ENCODE measurements at places on chromosomes 2 and 18.

GRCh38 chr18:23143016-23143814 is 7.9 kb downstream of the CABLES1 start:
- DNase-seq: no peak

DNA sequence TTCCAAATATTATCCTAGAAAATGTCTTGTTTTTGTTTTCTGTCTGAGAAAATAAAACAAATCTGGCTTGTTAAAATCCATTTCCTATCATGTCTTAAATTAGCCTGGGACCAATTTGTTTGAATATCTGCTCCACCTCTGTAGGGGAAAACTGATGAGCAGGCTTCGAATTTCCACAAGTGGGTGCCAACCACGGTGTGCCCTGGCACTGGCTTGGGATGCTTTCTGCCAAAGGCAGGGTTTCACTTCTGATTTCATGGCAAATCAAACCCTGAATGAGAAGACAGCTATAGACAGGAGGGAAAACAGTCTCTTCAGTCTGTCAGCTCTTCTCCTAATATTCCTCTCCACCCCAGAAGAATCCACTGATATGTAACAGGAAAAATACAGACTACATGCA is 33.7 kb upstream of the STAT4 start:
- DNase-seq: no peak

DNA sequence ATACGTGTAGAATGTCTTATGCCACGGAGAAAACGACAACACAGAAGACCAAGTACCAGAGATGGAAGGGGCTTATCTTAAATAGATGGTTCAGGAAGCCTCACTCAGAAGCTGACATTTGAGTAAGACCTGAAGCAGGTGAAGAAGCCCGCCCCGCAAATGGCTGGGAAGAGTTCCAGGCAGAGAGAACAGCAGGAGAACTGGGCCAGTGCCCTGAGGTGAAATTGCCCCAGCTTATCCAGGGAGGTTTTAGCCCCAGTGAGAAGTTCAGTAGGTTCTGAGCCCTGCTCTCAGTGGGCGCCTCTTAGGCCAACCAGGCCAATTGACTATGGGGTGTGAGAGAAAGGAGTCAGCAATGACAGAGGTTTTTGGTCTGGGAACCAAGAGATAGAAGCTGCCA is 166.1 kb upstream of the FOSL2 start:
- DNase-seq: no peak

DNA sequence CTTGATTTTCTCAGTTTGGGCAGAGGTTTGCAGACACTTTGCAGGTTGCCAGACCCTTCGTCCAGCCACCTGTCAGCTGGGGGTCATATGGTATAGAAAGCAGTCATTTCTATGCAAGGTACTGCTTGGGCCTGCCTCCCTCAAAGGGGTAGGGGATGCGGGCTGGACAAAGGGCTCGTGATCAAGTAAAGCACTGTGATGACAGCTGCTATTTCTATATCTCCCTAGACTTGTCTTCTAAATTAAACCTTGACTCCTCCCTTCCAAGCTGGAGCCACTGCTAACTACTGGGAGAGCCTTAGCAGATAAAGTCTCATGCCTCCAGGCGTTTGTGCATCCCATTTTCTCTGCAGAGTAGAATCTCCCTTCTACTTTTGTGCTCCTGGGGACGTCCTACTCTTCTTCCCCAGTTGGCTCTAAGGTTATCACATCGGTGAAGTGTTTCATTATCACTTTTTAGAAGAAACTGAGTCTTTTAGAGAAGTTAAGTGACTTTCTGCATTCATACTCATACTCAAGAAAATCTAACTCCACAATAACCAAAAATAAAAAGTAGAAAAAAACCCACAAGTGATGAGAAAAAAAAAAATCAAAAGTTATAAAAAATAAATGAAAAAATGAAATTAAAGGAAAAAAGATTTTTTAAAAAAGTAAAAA is 710 bp upstream of the XRCC5 start:
- DNase-seq: no peak

- DNase-seq: no peak
Measured at GRCh38 chr18:34999756-35000289, 41.4 kb upstream of the MAPRE2 start.

Data from CD4-positive, alpha-beta T cell treated with Interleukin-2 at 100 ng/mL for 4 hours (primary cell).